ENCODE measurements at places on chromosomes 12 and 14.

- no peak for DNase-seq
Observed at GRCh38 chr12:124386661-124387527, 92.0 kb downstream of the RFLNA start.

- no peak for DNase-seq
Observed at GRCh38 chr14:86279405-86279804, 749.5 kb downstream of the FLRT2 start.

DNA sequence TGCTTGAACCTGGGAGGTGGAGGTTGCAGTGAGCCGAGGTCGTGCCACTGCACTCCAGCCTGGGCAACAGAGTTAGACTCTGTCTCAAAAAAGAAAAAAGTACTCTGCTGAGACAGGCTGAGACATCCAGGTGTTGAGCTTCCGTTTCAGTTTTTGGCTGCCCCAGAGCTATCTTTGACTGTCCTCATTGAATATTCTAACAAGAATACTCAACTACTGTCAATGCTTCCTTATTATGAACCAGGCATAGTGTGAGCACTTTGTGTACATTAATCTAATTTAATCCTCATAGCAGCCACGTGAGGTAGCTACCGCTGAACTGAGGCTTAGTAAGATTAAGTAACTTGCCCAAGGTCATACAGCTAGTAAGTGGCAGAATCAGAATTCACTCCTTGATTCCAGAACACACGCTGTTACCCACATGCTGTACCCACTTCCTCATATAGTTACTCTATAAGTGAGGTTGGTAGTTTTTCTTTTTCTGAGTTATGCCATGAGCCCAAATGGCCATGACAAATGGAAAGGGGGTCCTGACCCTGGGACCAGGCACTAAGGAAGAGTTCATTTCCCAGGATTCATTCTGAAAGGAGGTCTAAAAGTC is 11.3 kb downstream of the ALDH1L2 start:
- no peak for DNase-seq

- DNase-seq = peak; percentile 48
Observed at GRCh38 chr12:92144631-92145480, 790 bp downstream of the BTG1 start.

DNA sequence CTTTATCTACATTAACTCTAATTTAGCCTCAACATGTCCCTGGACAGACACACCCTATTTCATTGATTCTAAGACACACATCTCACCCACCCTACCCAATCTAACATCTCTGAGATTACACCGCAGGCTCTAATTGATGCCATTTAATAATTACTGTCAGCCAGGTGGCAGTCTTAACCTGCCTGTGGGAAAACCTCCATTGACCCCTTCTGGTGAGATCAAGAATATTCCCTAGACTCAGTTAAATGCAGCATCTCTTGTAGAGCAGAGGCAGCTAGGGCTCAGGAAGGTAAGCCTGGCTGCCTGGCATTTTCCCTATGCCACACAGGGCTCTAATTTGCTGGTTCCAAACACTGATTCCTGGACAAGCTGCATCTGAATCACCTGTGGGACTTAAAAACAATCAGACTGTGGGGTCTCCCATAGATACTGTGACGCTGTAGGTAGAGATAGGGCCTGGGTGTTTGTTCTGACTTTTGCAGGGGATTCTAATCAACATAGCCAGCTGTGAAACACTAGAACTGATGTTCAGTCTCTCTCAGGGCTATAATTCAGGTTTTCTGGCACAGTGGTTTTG is 14.3 kb downstream of the MCRS1 start:
- no peak for DNase-seq

DNA sequence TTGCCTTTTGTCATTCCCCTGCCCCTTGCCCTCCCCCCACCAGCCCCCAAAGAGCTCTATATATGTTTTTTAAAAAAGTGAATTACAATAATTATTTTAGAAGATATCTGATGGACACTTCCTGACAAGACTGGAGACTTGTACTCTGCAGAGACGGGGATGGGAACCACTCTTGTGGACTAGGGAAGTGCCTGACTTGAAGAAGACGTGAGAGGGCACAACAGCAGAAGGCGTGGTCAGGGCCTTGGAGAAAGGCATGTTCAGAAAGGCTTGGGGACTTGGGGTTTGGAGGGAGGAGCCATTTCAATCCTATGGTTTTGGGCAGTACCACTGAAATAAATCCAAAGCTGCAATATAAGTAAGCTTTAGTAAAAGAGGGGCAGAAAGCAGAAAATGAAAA is 154.7 kb downstream of the APAF1 start:
- no peak for DNase-seq

DNA sequence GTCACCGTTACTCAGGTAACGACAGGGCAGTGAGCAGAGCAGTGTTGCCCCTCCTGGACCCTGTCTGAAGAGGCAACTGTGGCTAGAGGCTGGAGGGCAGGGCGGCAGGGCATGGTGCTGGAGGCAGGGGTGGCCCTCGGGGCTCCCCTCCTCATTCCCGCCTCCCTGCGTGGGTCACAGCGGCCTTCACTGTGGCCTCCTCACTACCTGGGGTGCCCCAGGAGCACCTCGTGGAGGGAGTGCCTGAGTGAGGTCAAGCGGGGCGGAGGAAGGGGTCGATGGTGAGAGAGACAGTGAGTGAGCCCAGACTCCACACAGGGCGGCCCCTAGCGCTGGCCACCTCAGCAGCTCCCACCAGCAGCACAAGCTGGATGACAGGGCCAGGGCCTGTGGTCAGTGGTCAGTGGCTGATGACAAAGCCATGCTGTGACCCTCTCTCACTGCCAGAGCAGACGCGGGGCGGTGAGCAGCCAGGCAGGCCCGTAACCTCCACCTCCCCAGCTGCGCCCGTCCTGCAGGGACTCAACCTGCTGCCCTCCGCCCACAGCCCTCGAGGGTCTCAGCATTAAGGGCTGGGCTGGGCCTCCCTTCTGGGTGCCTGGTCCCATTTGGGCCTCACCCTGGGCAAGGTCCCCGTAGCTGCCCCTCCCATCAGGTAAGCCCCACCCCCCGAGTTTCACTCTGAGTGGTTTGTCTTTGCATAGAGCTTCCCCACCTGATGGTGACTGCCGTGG is 17.8 kb downstream of the GPR132 start:
- peak; percentile 23 for DNase-seq

DNA sequence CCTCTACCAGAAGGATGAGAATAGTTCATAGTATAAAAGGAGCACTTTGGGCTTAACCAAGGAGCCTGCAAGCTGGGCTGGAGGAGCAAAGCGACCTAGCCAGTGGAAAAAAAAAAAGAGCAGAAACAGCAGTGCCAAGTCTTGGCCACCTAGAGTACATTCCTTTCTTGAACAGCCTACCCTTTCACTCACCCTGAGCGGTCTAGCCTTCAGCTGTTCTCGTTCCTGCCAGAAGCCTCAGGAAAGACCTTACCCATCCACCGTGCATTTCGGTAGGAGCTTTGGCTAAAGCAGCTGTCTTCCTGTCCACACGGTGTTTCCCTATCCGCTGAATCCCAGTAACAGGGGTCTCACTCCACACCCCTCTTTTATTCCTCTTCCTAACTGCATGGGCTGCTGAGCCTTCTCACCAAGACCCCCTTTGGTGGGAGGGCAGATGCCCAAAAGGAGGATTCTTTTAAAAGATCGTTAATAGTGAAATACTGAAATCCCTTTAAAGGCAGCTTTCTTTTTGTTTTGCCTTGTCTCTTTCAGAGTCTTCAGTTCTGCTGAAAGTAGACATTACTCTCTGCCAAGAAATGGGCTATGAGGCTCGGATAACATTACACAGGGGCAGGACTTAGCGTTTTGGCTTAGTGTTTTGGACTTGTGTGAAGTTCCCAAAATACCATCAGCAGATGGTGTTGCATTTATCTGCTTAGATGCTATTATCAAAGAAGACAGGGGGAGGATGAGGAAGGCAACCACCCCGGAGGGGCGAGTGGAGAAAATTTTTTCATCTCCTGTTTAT is 88.5 kb upstream of the METAP2 start:
- no peak for DNase-seq

- no peak for DNase-seq
Observed at GRCh38 chr14:69651664-69652063, 40.3 kb downstream of the SUSD6 start.

GRCh38 chr12:69392179-69392928 is 32.8 kb downstream of the YEATS4 start:
- no peak for DNase-seq

- DNase-seq = no peak
Observed at GRCh38 chr12:118332511-118332910, 40.2 kb downstream of the TAOK3 start.

DNA sequence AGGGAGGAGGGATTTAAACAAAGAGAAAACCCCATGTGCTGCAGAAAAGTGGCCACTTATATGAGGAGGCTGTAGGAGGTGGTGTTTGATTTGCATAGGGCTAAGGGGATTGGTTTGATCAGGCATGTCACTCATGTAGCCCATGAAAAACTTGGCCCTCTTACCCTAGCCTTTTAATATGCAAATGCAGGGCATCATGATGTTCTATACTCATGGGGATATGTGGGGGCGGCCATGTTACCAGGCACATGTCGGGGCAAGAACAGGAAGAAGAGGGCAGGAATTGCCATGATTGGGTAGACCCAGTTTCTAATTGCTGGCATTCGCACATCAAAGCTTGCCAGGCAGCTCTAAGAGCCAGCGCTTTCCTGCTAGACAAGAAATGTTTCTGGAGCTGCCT is 28.8 kb downstream of the KLRK1 start:
- no peak for DNase-seq

DNA sequence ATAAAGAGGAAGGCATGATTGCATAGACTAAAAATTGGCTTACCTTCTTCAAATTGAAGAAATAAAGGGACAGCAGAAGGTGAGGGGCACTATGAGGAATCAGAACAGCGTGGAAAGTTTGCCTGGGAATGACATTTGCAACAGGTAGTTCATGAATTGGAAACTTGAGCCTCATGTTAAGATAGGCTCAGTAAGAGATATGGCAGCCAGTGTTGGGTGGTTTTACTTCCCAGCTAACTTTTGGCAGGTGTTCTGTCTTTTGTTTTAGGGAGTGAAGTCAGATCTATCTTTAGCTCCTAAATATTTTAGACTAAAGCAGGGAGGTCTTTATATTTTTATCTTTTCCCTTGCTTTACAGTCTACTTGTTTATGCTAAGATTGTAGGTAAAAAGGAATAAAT is 122.4 kb downstream of the ANO6 start:
- DNase-seq = no peak

- DNase-seq = no peak
Observed at GRCh38 chr12:14960548-14961465, 594 bp downstream of the ARHGDIB start.

- no peak for DNase-seq
Observed at GRCh38 chr12:26786865-26787514, 46.0 kb downstream of the ITPR2 start.

DNA sequence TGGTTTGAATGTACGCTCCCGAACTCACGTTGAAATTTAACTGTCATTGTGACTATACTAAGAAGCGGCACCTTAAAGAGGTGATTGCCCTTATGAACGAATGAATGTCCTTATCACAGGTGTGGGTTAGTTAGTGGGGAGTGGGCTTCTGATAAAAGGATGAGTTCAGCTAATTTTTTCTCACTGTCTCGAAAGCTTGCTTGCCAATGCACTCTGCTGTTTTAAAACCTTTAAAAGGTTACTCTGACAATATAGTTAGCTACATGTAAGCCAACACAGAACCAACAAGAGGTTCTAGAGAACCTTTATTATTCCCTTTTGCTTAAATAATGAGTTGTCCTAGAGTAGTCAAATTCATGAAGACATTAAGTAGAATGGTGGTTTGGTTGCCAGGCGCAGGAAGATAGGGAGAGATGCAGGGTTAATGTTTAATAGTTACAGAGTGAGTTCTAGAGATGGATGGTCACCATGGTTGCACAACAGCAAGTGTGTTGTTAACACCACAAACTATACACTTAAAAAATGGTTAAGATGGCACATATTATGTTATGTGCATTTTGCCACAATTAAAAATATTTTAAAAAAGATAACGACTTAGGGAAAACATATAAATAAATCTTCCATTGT is 26.3 kb downstream of the RTN1 start:
- DNase-seq = no peak

DNA sequence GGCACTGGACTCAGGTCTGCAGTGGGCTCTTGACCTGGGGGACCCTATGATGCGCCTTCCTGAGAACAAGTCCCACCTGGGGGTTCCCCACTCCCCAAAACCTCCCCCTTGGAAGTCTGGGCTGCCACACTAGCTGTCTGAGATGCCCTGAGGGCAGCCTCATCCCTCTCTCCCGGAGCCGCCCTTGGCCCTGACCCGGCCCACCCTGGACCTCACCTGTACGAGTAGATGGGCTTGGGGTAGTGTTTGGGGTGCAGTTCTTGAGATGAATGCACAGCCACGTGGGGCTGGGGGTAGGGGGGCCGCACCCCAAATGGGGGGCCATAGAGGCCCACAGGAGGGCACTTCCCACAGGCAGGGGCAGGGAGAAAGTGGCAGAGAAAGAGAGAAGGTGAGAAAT is 21.9 kb downstream of the FOXN4 start:
- no peak for DNase-seq

- no peak for DNase-seq
Observed at GRCh38 chr12:100159391-100160104, 16.9 kb upstream of the BLTP3B start.

GRCh38 chr12:2825132-2825531 is 9.7 kb downstream of the NRIP2 start:
- DNase-seq = no peak

DNA sequence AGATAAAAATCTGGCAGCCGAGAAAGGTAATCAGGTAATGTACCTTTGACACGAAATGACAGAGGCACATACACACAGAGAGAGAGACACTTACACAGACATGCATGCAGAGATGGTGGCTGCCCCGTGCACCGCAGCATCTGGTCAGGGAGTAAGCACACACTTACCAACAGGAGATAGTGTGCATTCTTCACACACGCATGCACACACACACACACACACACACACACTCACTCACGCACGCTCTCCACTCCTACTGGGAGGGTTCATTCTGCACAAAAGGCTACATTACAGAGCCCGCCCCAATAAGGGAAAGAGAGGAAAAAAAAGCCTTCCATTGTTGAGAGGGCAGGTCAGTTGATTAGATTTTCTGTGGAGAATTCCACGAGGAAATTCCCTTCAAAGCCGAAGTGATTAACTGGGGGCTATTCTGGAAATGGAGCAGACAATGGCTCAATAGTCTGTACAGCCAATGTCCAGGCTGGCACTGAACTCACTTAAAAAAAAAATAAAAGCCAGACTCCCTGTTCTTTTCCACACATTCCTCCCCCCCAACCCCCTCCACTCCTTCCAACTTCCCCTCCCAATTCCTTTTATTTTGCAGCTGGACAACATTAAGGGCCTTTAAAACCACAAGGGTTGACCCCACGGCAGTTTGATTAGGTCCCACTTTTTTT is 1.4 kb upstream of the SOX5 start:
- DNase-seq = no peak

DNA sequence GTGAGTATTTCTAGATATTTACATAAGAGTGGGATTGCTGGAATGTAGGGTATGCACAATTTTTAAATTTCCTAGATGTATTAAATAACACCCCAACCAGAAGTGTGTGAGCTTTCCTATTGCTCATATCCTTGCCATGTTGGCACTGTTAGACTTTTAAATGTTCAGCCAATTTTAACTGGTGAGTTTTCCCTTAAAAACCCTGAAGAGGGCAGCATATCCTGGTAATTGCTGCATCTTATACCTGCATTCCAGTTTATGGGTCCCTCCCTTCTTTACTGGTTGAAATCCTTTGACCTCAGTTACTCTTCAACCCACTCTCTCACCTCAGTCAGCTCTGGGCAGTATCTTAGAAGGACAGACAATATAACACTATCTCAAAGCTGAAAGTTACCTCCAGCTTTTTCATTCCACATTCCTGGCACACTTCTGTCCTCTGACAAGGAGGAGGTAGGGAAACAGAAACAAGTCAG is 270.6 kb downstream of the PAWR start:
- DNase-seq = no peak

Data from stimulated activated CD4-positive, alpha-beta T cell treated with anti-CD3 and anti-CD28 coated beads, Interleukin-4, amount 100 ng/mL, for 1 hour (primary cell).